ENCODE measurements at places on chromosomes 7 and 10. TPM values are rescaled to one million over a fixed set of nuclear protein-coding genes. Genes with fewer than 3 reads are reported as not detected.

TACR2 gene
- total RNA-seq = 0.18 TPM

PHTF2 gene
- 14.6 TPM for total RNA-seq

INMT gene
- total RNA-seq = 195 TPM

ADAM12 gene
- 7.2 TPM for total RNA-seq

TUBB8 gene
- not detected for total RNA-seq

HNRNPF gene
- total RNA-seq = 160 TPM

C10orf67 gene
- not detected for total RNA-seq

TMEM178B gene
- not detected for total RNA-seq

NANOS1 gene
- total RNA-seq = 8.7 TPM

SEMA3E gene
- total RNA-seq = not detected

TUBAL3 gene
- not detected for total RNA-seq

OR6B1 gene
- total RNA-seq = not detected

All from cardiac atrium fibroblast (primary cell).